ENCODE measurements at places on chromosomes 11 and 22. TPM values are rescaled to one million over a fixed set of nuclear protein-coding genes. Genes with fewer than 3 reads are reported as not detected.

Gene GPHA2
- total RNA-seq, result not detected

- no peak for DNase-seq
These were observed 52.0 kb upstream of the PPP6R3 start for GRCh38 chr11:68408512-68408911.

Gene TMEM191C
- 1.7 TPM for total RNA-seq

DNA sequence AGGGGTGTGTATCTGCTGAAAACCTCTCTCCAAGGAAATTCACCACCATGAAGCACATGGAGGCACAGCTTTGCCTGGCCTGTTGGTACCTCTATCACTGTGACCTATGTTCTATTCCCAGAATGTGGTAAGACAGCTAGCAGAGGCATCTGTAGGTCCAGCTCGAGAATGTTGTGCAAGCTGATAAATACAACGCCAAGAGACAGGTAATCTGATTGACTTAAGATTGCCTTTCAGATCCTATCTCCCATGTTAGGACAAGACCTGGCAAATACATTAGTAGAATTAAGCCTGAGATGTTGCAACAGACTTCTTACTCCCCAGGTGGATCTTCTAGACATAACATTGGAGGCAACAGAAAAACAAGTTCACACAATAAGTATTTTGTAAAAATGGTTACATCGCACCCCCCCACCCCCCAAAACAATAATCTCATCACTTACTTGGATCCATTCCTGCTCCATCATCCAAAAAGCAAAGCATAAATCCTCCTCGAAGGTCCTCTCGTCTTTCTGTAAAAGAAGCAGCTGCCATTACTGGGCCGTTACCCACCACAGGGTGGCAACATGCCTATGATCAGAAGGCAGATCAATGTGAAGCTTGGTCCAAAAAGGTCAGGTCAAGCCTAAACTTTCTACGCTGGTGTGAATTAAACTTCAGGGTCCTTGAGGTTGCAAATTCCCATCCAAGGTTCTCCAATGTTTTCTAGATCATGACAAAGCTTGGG, 18.5 kb downstream of the MORC2 start:
- DNase-seq, result no peak

DNA sequence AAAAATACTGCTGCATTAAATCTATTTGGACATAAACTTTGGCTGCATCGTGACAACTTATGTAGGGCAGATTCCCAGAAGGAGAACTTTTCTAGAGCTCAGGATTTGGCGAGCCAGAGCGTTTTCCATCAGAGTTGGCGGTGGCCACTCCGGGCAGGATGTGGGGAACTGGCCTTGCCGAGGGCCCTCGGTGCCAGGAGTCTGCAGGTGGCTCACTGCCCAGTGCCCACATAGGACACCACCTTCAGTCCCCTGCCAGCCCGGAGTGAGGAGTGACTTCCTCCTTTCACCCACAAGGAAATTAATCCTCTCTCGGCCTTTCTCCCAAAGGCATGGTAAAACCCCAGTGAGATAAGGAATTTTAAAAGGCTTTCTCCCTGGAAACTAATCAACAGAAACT, 1.6 kb upstream of the LGALS2 start:
- no peak for DNase-seq

DNA sequence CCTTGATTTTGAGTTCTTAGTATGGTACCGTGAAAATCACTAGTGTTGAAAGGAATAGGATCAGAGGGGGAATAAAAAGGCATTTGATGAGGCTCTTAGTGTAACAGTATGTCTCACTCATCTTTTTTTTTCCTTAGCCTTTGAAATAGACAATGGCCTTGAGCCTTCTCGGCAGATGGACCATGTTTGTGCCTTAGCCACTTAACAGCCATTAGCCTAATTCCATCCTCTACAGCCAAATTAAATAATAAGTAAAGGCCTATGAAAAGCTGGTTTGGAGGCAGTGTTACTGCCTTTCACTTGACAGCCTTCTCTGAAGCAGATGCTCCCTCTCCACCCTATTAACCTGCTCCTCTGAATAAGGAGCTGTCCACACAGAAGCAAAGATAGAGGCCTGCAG, 580.7 kb downstream of the NTM start:
- no peak for DNase-seq

DNA sequence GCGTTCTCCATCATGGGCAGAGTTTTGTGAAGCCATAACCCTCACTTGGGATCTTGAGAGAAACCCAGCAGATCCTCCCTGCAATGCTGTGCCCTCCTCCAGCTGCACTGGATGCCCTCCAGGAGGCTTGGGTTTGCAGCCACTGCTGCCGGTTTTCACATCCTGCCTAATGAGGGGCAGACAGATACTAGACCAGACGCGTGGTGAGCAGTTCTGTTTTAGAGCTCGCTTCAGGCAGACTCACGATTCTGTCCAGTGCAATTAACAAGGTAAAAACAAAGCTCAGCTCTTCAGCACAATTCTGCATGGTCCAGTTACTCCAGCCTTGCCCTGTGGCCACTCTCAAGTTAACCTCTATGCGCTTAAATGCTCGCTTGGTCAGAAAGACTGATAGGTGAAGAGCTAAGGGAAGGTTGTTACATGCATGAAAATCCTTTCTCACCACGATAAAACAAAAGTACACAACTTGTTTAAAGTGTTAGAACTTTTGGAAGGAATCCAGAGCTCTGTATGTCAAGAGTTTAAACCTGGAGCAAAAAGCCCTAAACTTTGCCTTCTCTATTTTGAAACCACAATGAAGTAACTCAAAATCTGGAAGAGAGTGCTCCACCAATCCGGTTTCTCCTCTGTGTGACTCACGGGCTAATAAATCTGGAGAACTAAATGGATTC, 292.3 kb upstream of the FAT3 start:
- peak; percentile 43 for DNase-seq

Gene OSBPL5
- total RNA-seq, result 55.7 TPM

Gene PTPN5
- not detected for total RNA-seq

DNA sequence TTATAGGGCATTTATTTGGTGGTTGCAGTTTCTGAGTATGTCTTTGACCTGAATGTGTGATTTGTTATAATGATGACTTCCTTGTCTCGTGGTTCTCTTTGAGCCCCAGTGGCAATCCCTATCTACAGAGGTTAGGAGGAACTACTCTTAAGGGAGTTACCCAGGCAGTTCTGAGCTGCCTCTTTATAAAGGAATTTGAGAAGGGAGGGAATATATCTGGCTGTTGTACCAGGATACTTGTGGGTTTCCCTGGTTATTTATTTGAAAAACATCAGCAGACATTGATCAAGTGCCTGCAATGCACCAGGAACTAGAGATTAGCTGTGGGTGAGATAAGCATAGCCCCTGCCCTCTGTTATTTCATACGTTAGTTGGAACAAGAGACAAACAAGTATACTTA, 243.5 kb upstream of the ARHGAP20 start:
- peak; percentile 51 for DNase-seq

DNA sequence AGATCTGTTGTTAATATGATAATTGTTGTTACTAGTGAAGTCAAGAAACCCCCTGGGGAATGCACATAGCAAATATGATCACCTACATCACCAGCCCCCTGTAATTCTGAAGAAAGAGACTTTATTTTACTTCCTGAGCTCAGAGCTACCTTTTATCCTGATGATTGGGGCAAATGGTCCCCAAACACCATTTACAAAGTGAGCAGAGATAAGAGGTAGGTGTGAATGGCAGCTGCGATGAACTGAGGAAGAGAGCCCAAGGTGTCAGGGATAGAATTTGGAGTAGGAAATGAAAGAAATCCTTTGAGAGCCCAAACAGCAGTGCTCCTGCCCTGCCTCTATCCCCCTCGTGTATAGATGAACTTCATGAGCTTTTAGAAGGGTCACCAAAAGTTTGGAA, 69.1 kb downstream of the TENM4 start:
- no peak for DNase-seq

Gene FGF4
- total RNA-seq, result not detected

DNA sequence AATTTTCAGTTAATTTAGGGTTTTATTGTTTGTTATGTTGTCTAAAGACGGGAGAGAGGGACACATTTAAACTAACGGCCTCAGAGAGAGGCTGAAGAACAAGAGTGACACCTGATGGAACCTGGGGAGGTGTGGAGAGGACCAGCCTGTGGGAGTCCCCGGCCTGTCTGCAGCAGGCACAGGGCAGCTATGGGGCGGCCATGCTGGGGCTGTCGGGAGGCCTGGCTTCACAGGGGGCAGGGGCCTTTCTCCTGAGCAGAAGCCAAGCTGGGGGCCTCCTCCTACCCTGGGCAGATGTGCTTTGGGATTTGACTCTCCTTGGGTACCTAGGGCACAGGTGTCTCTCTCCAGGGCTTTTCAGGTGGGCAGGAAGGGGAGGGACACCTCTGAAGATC, 21.9 kb downstream of the RELT start:
- DNase-seq, result no peak

DNA sequence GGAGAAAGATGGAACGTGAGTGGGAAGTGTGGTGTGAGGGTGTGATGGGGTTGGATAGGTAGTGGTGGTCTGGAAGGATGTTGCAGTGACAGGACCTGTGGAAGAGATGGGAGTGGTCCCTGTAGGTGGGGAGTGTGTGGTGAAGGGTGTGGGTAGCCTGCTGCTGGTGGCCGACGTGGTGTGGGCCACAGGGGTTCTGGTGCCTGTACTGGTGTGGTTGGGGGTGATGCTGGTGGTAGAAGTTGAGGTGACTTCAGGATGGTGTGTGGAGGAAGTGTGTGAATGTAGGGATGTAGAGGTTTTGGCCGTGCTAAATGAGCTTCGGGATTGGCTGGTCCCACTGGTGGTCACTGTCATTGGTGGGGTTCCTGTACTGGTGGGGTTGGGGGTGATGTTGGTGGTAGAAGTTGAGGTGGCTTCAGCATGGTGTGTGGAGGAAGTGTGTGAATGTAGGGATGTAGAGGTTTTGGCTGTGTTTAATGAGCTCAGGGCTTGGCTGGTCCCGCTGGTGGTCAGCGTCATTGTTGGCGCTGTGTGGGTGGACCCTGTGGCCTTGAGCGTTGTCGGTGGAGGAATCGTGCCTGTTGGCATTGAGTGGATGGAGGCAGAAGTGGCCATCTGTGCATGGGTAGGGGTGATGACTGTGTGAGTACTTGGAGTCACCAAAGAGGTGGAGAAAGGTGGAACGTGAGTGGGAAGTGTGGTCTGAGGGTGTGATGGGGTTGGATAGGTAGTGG, 19.1 kb downstream of the MUC6 start:
- DNase-seq, result no peak

Gene PHF21B
- not detected for total RNA-seq

Gene PRPF19
- total RNA-seq, result 40.9 TPM

- no peak for DNase-seq
These were observed 683 bp upstream of the FADS3 start for GRCh38 chr11:61892085-61892370.

GRCh38 chr11:76139314-76139713, 67.0 kb downstream of the WNT11 start:
- no peak for DNase-seq

Gene H19
- total RNA-seq, result 161 TPM

Gene FAM111B
- 12.2 TPM for total RNA-seq

GRCh38 chr11:105100206-105100605, 39.4 kb downstream of the CARD18 start:
- DNase-seq, result no peak

DNA sequence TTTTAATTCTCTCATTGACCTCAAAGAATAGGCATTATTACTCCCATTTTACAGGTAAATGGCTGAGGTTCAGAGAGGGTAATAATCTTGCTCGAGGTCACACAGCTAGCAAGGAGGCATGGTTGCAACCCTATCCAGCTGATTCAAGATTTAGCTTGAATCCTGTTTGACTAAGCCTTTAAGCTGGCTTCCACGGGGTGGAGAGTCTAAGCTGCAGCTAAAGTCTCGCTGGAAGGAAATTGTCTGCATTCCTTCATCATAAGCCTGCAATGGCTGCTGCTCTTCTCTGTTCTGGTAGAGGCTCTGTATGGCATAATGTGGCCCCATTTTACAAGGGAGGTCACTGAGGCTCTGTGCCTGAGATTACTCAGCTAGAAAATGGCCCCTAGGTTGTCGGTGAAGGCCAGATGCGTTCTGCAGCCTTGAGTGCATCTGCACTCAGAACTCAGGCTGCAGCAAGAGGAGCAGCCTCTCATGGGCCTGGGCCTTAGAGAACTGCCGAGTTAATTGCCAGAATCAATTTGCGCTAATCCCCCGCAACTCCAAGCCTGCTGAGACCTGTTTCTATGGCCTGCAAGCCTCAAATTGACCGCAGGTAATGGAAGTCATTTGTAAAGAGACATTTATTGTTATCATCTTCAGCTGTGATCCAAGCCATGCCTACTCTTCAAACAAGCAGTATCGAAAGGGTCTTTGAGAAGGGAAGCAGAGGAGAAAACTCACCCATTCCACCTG, 44.1 kb upstream of the SEZ6L start:
- DNase-seq, result no peak

Gene JOSD1
- total RNA-seq, result 62.2 TPM

- peak; percentile 20 for DNase-seq
These were observed 20.5 kb downstream of the EPS8L2 start for GRCh38 chr11:726278-727220.

GRCh38 chr22:49116486-49117120, 711.1 kb downstream of the BRD1 start:
- DNase-seq, result no peak

Gene RBMXL2
- total RNA-seq, result not detected

DNA sequence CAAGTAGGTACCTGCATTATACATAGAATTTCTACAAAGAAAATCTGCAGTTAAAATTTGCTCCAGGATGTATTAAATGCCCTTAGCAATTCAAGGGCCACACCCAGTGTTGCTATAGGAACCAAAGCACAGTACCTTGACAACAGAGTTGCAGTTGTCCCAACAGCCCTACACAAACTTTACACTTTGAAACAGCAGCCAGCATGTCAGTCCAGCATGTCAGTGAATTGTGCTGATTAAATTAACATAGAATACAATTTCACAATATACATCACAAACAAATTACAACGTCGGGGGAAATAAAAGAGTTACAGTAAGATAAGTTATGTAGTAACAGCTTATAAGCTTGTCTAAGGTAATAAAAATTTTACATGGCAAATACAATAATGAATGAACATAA, 389.2 kb downstream of the SOX6 start:
- DNase-seq, result peak; percentile 42

GRCh38 chr11:48000432-48000831, 20.1 kb downstream of the PTPRJ start:
- no peak for DNase-seq

- DNase-seq, result no peak
These were observed 651.6 kb upstream of the ANO5 start for GRCh38 chr11:21541187-21541751.

- DNase-seq, result no peak
These were observed 14.5 kb downstream of the CSRP3 start for GRCh38 chr11:19187114-19187832.

DNA sequence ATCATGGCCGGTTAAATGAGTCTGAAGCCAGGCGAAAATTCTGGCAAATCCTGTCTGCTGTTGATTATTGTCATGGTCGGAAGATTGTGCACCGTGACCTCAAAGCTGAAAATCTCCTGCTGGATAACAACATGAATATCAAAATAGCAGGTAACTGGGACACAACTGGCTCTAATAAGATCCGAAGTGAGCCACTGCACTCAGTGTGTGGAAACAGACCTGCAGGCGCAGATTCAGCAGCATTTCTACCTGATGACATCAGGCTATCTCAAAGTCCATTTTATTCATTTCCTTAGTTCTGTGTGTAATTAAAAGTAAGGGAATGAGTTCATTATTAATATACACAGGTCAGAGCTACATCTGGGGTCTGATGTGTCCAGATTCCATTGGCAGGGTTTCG, 78.2 kb downstream of the PPP2R1B start:
- DNase-seq, result no peak

Gene SYT12
- total RNA-seq, result 0.43 TPM

Gene MS4A18
- total RNA-seq, result not detected
